Stimulated activated CD8-positive, alpha-beta memory T cell treated with anti-CD3 and anti-CD28 coated beads, Interleukin-15, amount 100 ng/mL, for 24 hours (primary cell): ENCODE measurements at places on chromosomes 13 and 19.

- DNase-seq: no peak
Measured at GRCh38 chr19:35174226-35174625, 19.7 kb downstream of the FXYD5 start.

- DNase-seq: no peak
Measured at GRCh38 chr19:50975766-50976165, 6.4 kb upstream of the KLK6 start.

- no peak for DNase-seq
Measured at GRCh38 chr13:36772853-36773252, 46.2 kb upstream of the RFXAP start.

DNA sequence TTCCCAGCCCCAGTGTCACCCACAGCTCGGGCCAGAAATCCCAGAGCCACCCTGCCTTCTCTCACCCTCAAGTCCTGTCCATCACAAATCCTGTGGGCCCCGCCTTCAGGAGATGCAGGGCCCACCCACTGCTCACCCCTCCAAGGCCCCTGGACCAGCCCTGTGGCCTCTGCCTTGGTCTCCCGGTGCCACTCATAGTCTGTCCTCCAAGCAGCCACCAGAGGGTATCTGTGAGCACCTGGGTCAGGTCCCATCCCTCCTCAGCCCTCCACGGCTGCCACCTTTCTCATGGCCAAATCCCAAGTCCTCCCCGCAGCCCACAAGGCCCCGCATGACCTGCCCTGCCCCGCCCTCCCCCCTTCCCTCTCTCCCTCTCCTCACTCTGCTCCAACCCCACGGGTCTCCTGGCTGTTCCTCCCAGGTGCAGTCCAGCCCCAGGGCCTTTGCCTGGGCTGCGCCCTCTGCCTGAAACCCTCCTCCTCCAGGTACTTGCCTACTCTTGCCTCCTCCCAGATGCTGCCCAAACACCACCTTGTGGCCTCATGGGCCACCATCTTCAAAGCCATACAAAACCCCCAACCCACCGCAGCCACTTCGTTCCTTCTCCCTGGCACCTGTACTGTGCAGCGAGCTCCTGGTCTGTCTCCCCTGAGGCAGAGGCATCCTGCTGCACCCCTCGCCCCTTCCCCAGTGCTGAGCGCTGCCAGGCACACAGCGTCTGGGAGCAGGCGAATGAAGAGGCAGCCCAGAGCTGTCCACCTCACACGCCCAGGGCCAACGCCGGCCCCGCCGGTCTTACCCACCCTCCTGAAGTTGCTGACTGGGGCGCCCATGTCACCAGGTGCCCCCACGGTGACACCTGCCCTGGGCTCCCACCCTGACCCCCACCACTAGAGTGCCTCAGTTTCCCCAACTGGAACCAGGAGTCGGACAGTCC is 13.2 kb upstream of the UQCR11 start:
- no peak for DNase-seq

GRCh38 chr13:82698941-82699340 is 1183.3 kb downstream of the SLITRK1 start:
- DNase-seq: no peak

- no peak for DNase-seq
Measured at GRCh38 chr13:51955816-51956603, 55.2 kb downstream of the ATP7B start.

DNA sequence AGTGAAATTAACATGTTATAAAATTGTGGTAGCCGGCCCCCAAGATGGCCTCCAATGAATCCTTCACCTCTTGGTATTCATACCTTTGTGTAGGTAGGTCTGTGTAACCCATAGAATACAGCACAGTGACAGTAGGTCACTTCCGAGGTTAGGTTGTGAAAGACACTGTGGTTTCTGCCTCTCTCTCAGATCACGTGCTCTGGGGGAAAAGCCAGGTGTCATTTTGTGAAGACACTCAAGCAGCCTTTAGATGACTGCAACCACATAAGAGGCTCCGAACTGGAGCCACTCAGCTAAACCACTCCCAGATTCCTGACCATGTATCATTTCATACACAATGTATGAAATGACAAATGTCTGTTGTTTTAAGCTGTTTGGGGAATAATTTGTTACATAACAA is 9.8 kb upstream of the USPL1 start:
- no peak for DNase-seq

GRCh38 chr19:5865772-5866171 is 4.6 kb downstream of the FUT5 start:
- DNase-seq: no peak

DNA sequence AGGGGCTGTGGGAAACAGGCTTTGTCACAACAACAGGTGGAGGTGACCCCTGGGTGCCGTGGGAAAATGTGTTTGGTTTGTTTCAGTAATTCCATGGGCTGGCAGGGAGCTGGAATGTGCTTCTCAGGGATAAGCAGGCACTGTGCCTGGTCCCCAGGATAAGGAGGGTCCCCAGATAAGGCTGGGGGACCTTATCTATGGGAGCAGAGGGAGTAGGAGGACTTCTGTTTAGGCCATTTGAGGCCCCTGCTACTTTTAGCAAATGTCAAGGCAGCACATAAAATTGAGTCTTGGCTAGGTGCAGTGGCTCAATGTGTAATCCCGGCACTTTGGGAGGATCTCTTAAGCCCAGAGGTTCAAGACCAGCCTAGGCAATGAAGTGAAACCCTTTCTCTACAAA is 59.5 kb downstream of the KCNC3 start:
- DNase-seq: no peak

DNA sequence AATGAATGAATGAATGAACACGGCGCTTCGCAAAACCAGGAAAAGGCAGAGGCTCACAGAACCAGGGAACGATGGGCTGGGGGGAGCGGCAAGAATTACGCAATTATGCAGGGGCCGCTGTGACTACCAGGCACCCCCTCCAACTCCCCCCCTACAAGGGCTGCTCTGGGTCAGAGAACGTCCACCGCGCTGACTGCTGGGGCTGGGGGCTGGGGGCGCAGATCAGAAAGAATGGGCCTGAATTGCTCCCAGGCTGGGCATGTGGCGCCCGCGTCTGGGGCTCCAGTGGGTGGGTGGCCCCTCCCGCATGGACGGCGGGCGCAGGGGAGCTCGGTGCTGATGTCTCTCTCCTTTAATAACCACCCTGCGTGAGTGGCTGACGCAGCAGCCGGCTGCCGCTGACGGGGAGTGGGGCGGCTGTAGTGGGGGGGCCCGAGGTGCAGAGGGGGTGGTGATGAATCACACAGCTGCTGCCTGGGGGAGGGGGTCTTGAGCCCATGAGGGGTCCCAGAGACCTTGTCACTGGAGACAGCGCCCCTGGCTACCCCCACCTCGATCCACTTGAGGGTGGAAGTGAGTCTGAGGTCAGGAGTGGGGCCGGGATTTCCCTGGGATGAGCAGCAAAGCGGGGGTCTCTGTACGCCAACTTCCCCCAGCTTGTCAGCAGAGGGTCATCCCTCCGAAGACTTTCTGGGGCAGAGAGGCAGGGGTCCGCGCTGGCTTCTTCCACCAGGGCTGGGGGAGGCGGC is 1.5 kb upstream of the CIRBP start:
- DNase-seq: no peak

DNA sequence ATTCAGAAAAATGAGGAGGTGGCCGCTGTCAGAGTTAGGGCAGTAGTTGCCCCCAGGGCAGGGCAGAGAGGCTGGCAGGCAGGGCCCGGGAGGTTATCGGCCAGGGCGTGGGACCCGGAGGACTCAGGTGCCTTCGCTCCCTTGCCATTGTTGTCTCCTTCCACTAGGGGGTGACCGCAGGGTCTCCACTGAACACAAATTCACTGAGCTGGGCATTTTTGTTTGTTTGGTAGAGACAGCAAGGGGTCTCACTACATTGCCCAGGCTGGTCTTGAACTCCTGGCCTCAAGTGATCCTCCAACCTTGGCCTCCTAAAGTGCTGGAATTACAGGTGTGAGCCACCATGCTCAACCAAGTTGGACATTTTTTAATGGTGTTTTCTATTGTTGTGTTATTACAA is 25.1 kb downstream of the CARS2 start:
- DNase-seq: no peak

DNA sequence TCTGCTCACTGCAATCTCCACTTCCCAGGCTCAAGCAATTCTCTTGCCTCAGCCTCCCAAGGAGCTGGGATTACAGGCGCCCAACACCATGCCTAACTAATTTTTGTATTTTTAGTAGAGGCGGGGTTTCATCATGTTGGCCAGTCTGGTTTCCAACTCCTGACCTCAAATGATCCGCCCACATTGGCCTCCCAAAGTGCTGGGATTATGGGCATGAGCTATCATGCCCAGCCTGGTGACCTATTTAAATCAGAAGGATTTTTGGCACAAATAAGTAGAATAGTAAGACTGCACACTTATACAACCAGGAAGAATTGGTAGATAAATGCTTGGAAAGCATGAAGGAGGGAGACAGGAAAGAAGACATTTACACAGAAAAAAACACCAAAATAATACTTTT is 53.4 kb upstream of the AKAP11 start:
- no peak for DNase-seq

DNA sequence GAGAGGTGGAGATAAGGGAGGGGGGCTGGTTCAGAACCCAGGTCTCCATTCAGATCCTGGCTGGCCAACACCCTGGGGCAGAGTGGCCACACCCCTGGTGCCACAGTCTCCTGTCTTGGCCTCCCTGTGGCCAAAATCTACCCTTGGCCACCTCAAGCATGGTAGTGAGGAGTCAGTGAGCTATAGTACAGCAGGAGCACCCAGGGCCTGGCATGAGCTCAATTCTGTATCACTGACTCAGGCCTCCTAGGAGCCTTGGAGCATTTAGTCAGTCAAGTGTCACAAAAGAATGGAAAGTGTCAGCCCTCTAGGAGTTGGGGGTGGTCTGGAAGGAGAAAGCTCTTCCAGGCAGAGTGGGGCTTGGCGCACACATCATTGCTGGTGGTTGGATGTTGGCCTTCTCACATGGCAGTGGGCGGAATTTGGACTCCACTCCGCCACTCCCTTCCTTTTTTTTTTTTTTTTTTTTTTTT is 6.6 kb upstream of the CD79A start:
- no peak for DNase-seq

DNA sequence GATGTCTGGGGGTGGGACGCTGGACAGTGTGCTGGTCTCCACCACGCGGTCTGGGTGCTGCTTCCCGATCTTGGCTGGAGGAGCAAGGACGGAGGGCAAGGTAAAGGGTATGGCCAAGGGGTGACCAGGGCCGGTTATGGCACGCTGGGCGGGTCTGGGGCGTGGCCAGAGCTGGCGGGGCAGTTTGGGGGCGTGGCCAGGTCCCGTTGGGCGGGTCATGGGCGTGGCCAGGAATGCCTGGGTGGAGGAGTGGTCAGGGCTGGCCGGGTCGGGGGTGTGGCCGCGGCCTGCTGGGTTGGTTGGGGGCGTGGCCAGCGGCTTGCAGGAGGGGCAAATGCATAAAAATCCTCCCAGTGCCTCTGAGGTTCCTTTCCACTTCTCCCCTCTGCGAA is 19.2 kb downstream of the GPX4 start:
- DNase-seq: no peak

DNA sequence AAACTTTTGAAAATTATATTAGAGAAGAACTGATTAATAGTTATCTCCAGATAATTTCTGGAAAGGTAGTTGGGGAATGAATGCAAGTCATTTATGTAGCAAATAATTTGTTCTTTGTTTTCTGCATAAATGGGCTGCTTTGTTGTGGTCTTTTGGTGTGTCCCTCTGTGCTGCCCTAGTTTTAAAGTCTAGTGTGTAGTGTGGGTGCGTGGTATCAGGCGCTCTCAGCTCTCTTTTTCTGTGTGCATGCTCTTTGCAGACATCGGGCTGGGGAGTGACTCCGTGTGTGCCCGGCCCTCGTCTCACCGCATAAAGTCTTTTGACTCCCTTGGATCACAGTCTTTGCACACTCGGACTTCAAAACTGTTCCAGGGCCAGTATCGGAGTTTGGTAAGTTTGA is 94.5 kb downstream of the ARHGEF7 start:
- DNase-seq: no peak

DNA sequence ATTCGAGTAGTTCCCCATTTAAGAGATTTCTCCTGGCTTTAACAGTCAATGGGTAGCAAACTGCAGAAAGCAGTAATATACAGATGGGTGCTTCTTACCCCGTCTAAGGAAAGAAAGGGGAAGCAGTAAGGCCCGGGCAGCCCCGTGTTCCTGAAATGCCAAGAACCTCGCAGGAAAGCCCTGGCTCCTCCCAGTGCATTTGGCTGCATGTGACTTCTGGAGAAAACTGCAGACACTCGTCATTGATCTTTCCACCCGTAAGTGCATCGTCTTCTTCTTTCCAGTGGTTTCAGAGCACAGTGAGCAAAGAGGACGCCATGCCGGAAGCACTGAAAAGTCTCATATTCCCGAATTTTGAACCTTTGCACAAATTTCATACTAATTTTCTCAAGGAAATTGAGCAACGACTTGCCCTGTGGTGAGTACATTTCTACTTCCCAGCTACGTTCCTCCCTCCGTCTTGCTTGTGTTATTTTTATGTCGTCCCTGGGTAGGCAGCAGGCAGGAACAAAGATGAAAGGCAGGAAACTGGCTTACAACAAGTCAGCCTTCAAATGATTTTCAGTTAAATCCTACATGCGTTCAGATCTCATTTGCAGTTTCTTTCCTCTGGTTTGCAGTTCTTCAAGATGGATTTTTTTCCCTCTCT is 165.2 kb downstream of the STK24 start:
- no peak for DNase-seq

DNA sequence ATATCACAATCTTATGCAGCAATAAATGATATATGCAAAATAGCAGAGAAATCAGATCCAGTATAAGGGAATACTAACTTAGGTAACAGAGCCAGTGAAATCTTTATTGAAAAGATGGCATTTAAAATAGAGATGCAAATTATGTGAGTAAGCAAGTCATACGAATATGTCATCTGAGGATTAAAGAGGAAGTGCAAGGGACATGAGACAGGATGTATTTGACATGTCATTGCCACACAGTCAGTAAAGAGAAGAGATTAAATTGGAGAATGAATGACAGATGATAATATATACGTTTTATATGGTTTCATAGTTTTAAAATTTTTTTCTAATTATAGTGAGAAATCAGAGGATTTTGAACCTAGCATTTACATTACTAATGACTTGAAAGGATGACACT is 426.4 kb downstream of the SLITRK5 start:
- no peak for DNase-seq

DNA sequence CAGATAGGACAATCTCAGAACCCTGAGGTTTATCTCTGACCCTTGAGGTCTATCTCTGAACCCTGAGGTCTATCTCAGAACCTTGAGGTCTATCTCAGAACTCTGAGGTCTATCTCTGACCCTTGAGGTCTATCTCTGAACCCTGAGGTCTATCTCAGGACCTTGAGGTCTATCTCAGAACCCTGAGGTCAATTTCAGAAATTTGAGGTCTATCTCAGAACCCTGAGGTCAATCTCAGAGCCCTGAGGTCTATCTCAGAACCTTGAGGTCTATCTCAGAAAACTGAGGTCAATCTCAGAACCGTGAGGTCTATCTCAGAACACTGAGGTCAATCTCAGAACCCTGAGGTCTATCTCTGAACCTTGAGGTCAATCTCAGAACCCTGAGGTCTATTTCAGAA is 2.3 kb downstream of the TLE2 start:
- no peak for DNase-seq

- no peak for DNase-seq
Measured at GRCh38 chr13:44693156-44693764, 117.1 kb upstream of the TSC22D1 start.

DNA sequence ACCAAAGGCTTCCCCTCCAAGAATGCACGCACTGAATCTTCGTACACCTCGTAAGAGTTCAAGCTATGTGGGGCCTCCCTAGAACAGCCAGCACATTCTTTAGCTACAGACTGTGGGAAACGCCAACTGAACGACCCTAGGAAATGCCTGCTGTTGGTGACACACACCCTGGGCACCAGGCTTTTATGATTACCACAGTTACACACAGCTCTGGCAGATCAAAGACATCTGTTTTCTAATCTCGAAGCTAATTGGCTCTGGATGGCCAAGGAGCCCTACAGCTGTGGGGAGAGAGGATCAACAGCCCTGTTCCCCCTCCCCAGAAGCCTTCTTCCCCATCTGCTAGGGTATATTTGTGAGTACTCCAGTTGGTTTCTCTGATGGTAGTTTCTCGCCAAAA is 123.0 kb downstream of the COL4A1 start:
- DNase-seq: no peak
